CD4-positive, alpha-beta T cell treated with Interleukin-17A for 1 hour (primary cell): ENCODE measurements at places on chromosomes 12 and 14.

- DNase-seq: no peak
Measured at GRCh38 chr12:89521364-89522223, 3.0 kb downstream of the GALNT4 start.

GRCh38 chr12:90235642-90236041 lies 527.0 kb upstream of the ATP2B1 start:
- no peak for DNase-seq

DNA sequence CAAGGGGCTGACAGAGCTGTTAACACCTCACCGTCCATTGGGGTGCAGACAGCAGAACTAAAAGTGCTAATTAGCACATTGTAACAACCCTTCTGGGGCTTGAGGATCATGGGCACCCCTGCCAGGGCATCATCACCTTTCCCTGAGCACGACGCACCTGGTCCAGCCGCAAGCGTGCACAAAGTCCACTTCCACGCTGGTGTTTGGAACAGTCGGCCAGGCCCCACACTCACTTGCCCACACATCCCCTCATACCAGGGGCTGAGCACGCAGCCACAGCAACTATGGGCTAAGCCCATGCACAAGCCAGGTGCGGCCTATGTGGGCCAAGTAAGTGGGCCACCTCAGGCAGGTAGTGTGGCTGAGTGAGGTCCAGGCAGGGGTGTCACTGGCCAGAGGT lies 148.7 kb downstream of the CCDC59 start:
- DNase-seq: no peak

- no peak for DNase-seq
Measured at GRCh38 chr12:92933606-92934005, 4.5 kb upstream of the EEA1 start.

DNA sequence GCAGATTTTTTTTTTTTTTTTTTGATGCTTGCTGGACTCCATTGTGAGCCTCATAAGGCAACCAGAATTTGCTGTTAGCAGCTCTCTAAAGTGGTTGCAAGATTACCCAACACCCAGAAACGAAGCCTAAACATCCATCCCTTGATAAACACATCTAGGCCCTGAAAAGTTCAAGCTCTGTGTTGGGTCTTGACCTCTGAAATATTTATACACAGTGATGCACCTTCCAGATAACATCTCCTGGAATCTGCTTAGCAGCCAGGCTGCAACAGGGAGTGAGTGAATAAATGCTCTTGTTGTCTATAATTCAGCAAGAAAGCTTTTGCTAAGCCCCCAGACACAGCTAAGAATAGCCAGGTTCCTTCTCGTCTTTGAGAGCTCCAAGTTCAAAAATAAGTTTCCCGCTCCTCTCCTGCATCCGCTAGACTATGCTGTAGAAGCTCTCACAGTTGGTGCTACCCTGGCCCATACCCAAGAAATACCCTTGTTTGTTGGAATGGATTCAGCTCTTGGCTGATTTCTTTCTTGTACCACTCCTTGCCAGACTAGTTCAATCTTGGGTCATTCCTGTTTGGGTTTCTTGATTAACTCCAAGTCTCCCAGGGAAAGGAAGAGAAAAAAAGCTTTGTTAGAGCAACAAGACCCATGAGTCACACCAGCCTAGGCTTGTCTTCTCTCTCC lies 610.6 kb upstream of the TBX3 start:
- DNase-seq: no peak

- DNase-seq: no peak
Measured at GRCh38 chr14:30211326-30211725, 283.7 kb upstream of the PRKD1 start.

GRCh38 chr12:119695034-119695433 lies 27.1 kb downstream of the PRKAB1 start:
- DNase-seq: no peak

- no peak for DNase-seq
Measured at GRCh38 chr14:42665083-42665482, 1058.4 kb downstream of the LRFN5 start.
